ENCODE measurements at places on chromosomes 1 and 21.

GRCh38 chr1:234589854-234590620 lies 19.9 kb downstream of the IRF2BP2 start:
- no peak overlapping the region for H3K4me3 ChIP-seq
- DNase-seq, result no peak
- H3K36me3 ChIP-seq, result no peaks in the 10 kb centered on the region
- H3K4me1 ChIP-seq, result peaks cover 11% of the 10 kb centered on the region
- no peaks in the 10 kb centered on the region for H3K27me3 ChIP-seq

DNA sequence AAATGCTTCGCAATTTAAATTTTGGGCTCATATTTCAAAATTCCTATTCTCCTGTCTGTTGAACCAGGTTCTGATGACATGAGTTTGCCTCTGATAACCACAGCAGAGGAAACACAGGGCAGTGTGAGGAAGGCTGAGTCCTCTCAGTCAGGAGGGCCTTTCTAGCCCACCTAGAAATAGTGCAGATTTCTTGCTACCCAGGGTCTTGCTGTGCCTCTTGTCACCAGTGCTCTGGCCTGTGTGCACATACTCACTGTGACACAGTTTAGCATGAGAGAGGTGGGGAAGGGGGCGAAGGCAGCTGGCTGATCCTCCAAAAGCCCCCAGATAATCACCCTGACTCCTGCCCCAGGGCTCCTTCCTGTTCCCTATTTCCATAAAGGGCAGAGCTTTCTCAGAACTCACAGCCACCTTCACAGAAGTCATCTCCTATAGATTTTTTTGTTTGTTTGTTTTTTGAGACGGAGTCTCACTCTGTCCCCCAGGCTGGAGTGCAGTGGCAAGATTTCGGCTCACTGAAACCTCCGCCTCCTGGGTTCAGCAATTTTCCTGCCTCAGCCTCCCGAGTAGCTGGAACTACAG lies 23.7 kb downstream of the ERRFI1 start:
- no peak overlapping the region for H3K4me3 ChIP-seq
- no peaks in the 10 kb centered on the region for H3K27me3 ChIP-seq
- H3K4me1 ChIP-seq, result no peaks in the 10 kb centered on the region
- peaks cover 22% of the 10 kb centered on the region for H3K36me3 ChIP-seq
- DNase-seq, result no peak

DNA sequence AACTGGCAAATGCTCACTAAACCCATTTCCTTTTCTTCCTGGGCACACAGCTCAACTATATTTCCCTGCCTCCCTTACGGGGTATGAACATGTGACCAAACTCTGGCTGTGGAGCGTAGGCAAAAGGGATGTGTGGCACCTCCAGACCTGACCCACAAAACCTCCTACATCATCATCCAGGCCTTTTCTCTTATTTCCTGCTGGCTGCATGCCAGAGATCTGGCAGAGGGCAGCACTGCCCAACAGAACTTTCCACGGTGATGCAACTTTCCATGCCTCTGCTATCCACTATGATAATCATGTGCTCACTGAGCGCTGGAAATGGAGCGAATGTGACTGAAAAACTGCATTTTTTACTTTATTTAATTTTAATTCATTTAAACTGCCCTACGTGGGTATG lies 99.6 kb upstream of the CACNA1E start:
- H3K4me1 ChIP-seq, result no peaks in the 10 kb centered on the region
- H3K4me3 ChIP-seq, result no peak overlapping the region
- no peaks in the 10 kb centered on the region for H3K27me3 ChIP-seq
- DNase-seq, result no peak

GRCh38 chr1:224434691-224435317 lies at the start of gene WDR26:
WDR26 (minus strand) TSS chr1:224434797.
- no peaks in the 10 kb centered on the region for H3K27me3 ChIP-seq
- DNase-seq, result peak; percentile 83
- peak within 1 kb of the TSS; percentile 99 for H3K27ac ChIP-seq
- peaks cover 58% of the 10 kb centered on the region for H3K4me1 ChIP-seq
- peak within 1 kb of the TSS; percentile 96 for H3K4me3 ChIP-seq

DNA sequence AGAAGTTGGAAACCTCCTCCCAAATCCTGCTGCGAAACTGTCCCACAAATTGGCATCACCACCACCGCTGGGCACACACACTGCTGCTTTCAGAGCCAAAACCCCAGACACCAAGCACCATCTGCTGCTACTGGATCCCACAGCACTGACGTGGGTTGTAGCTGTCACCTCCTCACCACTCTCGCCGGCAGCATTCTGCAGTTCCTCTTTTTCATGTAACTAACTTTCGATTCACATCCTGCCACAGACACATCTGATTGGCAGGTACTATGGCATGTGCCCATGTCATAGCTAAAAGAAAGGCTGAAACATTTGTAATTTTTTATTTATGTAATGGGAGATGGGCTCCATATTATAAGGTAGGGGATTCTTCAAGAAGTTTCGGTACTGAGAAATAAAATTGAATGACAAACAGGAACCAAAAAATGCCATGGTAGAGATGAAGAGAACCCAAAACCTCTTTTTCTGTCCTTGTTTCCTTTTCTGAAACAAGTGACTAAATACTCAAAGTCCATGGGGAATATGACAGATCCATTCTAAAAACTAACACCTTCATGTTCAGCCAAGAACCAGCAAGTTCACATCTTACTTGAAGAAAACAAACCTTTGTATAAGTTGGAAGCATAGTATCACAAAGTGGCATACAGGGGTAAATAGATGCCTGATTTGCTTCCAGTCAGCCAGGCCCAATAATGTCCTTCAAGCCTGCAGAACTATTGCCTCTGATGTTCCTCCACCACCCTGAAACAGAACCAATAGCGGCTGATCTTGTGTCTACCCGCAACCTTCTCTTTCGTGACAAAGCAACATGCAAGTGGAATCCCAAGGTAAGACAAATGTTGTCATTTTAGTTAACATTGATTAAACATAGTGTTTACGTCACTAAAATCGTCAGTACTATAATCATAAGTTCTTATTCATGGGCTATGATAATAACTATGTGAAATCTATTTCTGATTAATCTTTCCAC lies 26.6 kb upstream of the RGS13 start:
- peak overlapping the region; percentile 67 for H3K4me3 ChIP-seq
- peaks cover 2% of the 10 kb centered on the region for H3K27me3 ChIP-seq
- H3K27ac ChIP-seq, result peak overlapping the region; percentile 59
- DNase-seq, result peak; percentile 59

DNA sequence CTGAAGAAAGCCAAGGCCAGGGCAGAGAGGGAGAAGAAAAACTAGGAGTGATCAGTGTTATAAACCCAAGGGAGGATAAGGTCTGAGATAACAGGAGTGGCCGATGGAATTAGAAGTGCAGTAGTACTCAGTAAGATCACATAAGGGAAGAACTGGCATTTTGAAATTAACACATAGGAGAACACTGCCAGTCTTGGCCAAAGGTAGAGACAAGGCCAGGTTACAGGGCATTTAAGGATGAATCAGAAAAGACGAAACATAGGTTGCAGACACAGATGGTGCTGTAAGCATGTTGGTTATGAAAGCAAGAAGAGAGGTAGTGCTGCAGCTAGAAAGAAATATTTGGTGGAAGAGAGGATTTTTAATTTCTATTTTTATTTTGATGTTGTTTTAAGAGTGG lies 278.9 kb upstream of the SNX7 start:
- H3K4me3 ChIP-seq, result no peak overlapping the region
- peaks cover under 1% of the 10 kb centered on the region for H3K4me1 ChIP-seq
- DNase-seq, result no peak
- H3K27me3 ChIP-seq, result no peaks in the 10 kb centered on the region
- H3K36me3 ChIP-seq, result no peaks in the 10 kb centered on the region

DNA sequence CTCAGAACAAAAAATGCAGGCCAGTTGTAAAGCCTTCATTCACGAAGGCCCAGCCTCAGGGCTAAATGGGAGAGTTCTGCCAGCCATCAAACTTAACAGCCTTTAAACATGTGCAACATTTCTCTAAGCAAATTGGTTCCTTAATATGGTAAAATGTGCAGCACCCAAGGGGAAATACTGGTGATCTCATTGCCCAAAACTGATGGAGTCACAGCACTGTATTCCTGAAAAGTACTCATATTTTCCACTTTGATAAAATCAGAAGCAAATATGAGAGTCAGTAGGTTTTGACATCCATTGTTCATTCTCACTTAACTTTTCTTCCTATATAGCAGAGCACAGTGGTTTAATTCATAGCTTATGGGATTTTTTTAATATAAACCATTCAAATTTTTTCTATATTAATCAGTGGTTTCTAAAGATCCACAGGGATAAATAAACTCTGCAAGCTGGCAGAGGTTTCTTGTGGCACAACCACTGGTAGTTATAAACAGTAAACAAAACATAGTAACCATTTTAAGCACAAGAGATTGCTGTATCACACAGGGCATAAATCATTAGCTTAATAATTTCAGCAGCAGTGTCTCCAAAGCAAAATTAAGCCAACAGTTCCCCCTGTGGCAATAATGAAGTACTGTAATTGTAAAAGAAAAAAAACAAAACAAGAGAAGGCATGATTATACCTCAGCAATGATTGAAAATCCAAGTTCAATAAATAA lies 106.9 kb upstream of the LYPLAL1 start:
- no peak overlapping the region for H3K27ac ChIP-seq
- H3K36me3 ChIP-seq, result no peaks in the 10 kb centered on the region
- H3K4me1 ChIP-seq, result peaks cover 17% of the 10 kb centered on the region
- peaks cover 2% of the 10 kb centered on the region for H3K27me3 ChIP-seq
- DNase-seq, result no peak

- peaks cover 4% of the 10 kb centered on the region for H3K36me3 ChIP-seq
- no peaks in the 10 kb centered on the region for H3K4me1 ChIP-seq
- H3K27ac ChIP-seq, result no peak overlapping the region
- DNase-seq, result no peak
- H3K27me3 ChIP-seq, result no peaks in the 10 kb centered on the region
These were observed 91.1 kb downstream of the TRIM11 start for GRCh38 chr1:228315484-228315944.

DNA sequence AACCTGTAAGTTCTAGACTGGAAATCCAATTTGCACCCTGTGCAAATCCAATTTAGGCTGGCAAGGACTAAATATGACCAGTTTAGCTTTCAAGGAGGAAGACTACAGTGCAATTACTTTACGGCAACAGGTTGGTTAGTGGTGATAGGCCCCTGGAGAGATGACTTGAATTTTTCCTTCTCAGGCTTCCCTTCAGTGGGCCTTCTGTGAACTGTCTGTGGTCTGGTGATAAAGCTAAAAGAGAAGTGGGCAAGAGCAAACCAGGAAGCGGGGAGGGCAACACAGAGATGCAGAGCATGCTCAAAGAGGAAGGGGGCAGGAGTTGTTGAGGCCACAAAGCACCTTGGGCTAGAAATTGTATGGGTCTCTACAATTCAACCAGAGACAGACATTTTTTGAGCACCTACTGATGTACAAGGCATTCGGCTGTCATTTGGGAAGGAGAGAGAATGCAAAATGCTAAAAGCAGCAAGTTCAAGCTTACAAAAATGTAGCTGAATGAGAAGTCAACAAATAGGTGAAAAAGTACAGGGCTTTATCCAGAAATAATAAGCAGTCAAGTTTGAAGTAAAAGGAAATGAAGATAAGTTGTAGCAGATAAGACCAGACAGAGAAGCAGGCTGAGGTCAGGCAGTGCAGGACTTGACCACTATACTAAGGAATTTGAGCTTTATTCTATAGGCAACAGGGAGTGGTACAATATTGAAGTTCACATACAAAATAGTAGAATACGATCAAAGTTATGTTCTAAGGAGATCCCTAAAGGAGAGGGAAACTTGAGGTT lies 23.9 kb downstream of the INPP5B start:
- H3K36me3 ChIP-seq, result peaks cover 13% of the 10 kb centered on the region
- DNase-seq, result peak; percentile 42
- H3K27me3 ChIP-seq, result no peaks in the 10 kb centered on the region
- peak overlapping the region; percentile 13 for H3K4me3 ChIP-seq
- H3K27ac ChIP-seq, result peak overlapping the region; percentile 85

DNA sequence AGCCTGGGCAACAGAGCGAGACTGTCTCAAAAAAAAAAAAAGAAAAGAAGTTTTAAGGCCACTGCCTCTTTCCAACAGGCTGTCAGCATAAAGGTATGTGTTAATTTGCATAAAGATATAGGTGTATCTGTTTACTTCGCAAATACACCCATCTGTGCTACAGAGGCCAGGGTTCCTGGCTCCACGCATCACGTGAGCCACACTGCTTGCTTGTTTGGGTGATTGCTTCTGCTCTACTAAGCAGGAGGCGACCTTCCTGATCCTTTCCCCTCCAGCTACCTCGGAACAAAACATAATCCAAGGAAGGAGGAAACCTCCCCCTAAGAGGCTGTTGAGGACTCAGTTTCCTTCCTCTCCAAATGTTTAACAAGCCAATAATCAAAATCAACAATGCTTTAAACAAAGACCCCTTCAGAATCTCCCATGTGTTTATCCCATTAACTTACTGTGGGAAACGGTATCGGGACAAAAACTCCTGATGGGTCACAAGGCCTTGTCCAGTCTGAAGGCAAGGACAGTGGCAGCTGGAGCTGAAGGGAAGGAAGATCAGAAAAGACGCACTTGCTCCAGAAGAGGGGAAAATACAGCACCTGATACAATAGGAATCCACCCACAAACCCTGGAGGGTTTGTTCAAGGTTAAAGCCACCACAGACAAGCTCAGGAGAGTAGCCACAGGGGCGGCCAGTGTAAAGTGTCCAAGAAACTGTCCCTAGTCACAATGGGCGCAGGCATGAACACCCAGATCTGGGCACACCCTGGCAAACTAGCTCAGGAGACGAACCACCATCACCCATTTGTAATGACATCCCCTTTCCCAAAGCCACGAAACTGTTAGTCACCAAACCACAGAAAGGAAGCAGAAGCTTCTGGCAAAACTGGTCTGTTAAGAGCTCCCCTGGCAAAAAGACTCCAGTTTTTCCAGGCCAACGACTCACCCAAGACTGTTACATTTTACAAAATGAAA lies 17.2 kb downstream of the CTNNBIP1 start:
- no peaks in the 10 kb centered on the region for H3K36me3 ChIP-seq
- H3K27me3 ChIP-seq, result no peaks in the 10 kb centered on the region
- no peak overlapping the region for H3K27ac ChIP-seq

- H3K36me3 ChIP-seq, result no peaks in the 10 kb centered on the region
- peaks cover 43% of the 10 kb centered on the region for H3K27me3 ChIP-seq
- peaks cover 21% of the 10 kb centered on the region for H3K4me1 ChIP-seq
- no peak overlapping the region for H3K27ac ChIP-seq
These were observed 959 bp upstream of the SDC3 start for GRCh38 chr1:30909365-30910068.

GRCh38 chr1:87951852-87952251 lies 623.2 kb downstream of the LMO4 start:
- no peaks in the 10 kb centered on the region for H3K36me3 ChIP-seq
- no peaks in the 10 kb centered on the region for H3K4me1 ChIP-seq
- no peak overlapping the region for H3K4me3 ChIP-seq
- peaks cover 10% of the 10 kb centered on the region for H3K27me3 ChIP-seq
- DNase-seq, result no peak

GRCh38 chr1:206550446-206550845 lies 43.1 kb downstream of the RASSF5 start:
- H3K36me3 ChIP-seq, result peaks cover 1% of the 10 kb centered on the region
- peaks cover 54% of the 10 kb centered on the region for H3K4me1 ChIP-seq
- H3K27me3 ChIP-seq, result no peaks in the 10 kb centered on the region
- no peak overlapping the region for H3K4me3 ChIP-seq
- no peak overlapping the region for H3K27ac ChIP-seq

DNA sequence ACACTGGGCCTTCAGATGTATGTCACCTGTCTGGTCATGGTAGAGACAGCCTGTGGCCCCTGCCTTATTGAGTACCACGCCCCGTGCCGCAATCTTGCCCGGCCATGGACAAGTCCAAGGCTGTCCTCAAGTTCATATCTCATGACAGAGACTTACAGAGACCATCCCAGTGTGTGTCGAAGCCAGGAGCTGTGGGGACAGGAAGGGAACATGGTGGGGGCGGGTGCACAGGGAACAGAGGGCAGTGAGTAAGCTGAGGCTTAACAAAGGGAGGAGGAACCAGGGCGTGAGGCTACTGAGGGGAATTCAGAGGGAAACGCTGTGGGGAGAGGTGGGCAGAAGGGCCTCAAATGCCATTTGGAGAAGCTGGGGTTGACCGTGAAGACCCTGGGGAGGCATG lies 75.8 kb downstream of the ALPL start:
- H3K27ac ChIP-seq, result no peak overlapping the region
- H3K27me3 ChIP-seq, result peaks cover 16% of the 10 kb centered on the region
- H3K4me1 ChIP-seq, result peaks cover 1% of the 10 kb centered on the region
- H3K4me3 ChIP-seq, result no peak overlapping the region
